ENCODE measurements at places on chromosomes 3 and 15.

GRCh38 chr3:128278761-128279600 is 125.7 kb downstream of the EEFSEC start:
- no peak for DNase-seq

DNA sequence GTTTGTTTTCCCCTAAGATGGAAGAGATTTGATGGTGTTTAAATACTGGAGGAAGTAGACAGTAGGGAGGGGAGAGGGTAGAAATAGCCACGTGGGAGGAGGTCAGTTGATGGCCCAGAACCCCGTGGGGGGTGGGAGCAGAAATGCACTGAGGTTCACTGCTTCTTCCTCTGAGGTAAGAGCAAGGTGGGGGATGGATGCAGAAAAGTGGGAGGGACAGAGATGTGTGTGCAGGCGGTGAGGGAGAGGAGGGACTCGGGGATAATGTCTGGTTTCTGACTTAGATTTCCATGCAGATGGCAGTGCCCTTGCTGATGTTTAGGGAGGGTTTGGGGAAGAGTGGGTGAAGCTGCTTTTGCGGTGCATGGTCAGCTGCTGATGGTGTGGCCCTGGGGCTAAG is 102.9 kb downstream of the ARNT2 start:
- DNase-seq: no peak

- DNase-seq: no peak
Measured at GRCh38 chr3:52333869-52334557, 17.9 kb downstream of the DNAH1 start.

DNA sequence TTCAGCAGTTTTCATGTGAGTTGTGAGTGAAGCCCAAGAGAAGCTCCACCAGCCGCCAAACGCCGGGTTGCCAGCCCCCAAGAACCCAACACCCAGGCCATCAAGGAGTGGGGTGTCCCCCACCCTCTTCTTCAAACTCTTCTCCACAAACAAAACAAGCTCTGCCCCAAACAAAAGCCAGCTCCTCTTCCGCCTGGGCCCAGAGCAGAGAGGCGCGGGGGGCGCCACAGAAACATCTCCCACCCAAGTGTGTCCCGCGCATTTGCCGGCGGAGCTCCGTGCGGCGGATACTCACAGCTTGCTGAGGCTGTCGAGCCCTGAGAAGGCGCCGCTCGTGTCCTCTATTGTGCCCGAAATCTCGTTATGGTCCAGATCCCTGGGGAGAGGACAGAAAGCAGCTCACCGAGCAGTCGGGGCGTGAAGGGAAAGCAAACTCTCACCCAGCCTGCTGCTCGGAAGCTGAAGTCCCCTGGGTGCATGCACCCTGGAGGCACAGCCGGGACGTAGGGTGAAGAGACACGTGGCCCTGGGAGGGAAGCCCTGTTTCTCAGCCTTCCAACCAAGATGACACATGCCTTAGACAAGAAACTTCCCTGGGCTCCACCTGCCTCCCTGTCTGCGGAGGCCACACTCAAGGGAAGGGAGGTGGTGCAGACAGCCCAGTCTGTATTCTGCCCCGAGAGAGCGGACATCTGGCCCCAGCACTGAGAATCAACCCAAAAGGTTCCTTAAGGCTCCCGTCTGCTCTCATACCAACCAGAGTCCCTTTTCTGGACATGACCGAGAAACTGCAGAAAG is 95.7 kb downstream of the LRIG1 start:
- no peak for DNase-seq

GRCh38 chr3:12907729-12908128 is 66.4 kb upstream of the RPL32 start:
- DNase-seq: no peak

GRCh38 chr3:10496121-10496863 is 9.1 kb downstream of the ATP2B2 start:
- no peak for DNase-seq

DNA sequence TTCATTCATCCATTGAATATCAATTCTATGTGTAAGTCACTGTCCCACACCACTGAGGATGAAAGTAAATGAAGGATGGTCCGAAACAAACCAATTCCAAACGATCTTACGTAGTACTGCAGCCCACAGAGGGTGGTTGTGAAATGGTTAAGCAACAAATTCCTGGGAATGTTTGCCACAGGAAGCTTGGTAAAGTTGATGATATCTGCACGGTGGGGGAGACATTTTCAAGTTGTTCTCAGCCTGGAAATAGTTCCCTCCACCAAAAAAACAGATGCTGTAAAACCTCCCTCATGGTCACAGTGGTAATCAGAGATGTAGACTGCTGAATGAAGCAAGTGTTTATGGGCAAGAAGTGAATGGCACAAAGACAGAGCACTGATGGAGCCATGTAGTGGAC is 35.9 kb upstream of the BNC1 start:
- peak; percentile 36 for DNase-seq

DNA sequence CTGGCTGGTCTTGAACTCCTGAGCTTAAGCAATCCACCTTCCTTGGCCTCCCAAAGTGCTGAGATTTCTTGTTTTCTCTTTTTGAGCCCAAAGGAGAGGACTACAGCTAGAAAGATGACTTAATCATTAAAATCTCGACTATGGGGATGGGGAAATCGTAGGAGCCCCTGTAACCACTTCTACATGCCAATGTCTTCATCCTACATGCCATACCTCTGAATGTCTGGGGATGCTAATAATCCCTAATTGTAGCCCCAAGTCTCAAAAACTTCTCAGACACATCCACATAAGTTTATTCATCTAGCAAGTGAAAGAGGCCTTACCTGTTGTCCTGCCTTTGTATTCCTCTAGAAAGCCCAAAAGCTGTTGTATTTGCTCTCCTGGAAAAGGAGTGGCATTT is 3.7 kb upstream of the RHOV start:
- no peak for DNase-seq

DNA sequence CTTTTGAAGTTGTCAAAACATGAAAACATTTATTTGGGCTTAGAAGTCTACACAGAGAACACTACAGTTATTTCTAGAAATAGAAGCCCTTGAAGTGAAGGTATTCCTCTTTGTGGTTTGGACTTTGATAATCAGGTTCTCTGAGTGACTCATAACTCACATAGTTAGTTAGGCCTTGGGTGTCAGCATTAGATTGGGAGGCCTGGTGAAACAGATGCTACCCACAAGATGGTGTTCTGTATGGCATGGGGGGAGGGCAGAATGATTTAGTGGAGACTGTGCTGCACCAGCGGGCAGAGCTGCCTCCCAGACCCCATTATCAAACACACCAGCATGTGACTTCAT is 108.9 kb upstream of the ETV5 start:
- DNase-seq: peak; percentile 47

GRCh38 chr3:48881652-48882114 is 17.0 kb downstream of the SLC25A20 start:
- no peak for DNase-seq

GRCh38 chr3:118436697-118437262 is 597.9 kb downstream of the IGSF11 start:
- no peak for DNase-seq

- peak; percentile 42 for DNase-seq
Measured at GRCh38 chr3:55169161-55169560, 241.3 kb upstream of the LRTM1 start.

DNA sequence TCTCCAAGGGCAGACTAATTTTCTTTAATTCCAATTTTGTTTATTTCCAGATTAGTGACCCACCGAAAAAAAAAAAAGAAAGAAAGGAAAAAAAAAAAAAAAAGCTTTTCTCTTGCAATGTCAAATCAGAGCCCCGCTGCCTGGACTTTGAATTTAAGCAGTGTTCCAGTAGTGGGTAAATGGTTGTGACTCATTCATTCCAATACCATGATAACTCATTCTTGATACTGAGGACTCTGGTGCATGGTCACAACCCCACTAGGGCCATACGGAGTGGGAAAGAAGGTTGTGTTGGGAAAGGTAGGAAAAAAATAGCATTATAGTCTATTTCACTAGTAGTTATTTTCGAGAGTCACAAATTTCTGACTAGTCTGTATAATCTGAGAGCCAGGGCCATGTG is 59.1 kb upstream of the COL8A1 start:
- DNase-seq: peak; percentile 76

GRCh38 chr15:80615783-80616391 is 79.2 kb upstream of the ABHD17C start:
- peak; percentile 62 for DNase-seq

- DNase-seq: no peak
Measured at GRCh38 chr15:64151727-64152506, at the start of gene SNX22. Gene SNX22 (plus strand): TSS chr15:64151731. CDS start chr15:64151776, 45 bp downstream.

DNA sequence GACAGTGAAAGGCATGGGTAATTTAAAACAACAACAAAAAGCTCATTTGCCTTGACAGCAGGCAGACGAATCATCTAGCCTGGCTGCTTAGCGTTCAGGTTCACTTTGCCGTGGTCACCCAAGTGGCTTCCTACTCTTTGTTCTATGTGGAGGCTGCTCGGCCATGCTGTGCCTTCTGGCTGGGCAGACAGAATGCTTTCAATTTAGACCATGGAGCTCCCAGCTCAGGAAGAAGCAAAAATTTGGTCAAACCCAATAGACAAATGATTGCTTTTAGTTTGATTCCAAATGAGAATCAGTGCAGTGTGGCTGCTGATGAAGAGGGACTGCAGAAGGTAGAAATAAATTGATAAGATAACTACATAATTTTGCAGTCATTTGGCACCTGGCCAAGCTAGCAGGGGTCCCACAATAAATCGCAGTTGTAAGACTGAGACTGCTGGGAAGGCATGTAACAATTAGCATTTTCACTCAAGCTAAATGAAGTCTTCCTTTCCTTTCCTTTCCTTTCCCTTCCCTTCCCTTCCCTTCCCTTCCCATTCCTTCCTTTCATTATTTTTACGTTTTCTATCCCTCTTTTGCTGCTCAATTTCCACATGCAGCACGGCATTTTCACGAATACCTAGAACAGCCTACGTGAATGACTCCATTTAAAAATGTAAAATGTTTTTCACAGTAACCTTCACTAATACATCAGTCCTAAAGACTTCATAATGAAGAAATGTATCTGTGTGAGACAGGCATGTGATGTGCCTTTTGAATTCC is 360.4 kb upstream of the TGFBR2 start:
- DNase-seq: no peak

DNA sequence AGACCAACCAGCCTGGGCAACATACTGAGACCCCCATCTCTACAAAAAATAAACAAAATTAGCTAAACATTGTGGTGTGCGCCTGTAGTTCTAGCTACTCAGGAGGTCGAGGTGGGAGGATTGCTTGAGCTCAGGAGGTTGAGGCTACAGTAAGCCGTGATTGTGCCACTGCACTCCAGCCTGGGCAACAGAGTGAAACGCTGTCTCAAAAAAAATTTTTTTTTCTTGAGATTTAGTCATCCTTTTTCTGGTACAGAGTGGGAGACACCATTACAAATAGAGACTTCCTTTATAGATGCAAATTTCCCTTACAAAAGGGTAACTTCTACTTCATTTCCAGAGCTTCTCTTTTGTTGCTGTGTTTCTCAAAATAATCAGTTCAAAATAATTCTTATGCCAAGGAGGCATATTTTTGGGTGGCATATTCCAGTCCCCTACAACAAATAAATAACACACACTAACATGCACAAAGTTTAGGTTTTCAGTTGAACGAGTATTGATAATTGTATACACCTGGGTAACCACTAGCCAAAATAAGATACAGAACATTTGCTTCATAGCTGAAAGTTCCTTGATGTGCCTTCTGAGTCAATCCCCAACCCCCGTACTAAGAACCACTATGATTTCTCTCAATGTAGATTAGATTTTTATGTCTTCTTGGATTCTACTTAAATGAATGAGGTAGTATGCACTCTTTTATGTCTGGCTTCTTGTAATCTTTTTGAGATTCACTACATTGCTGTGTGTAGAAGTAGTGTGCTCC is 248.9 kb upstream of the PROK2 start:
- no peak for DNase-seq

DNA sequence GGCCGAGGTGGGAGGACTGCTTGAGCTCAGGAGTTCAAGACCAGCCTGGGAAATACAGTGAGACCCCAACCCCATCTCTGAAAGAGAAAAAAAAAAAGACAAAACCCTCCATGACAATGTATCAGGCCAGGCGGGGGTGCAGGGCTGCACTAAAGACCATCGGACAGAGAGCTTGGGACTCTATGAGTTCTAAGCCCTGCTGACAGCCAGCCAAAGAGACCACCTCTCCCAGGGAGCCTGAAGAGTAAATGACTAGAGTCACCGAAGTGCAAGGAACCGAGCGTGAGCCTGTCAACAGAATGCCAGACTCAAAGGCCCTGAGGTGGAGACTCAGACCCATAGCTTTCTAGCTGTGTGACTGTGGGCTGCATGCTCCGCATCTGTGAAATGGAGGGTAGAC is 12.5 kb downstream of the POC1A start:
- no peak for DNase-seq

Data from urothelium cell line (cell line).